ENCODE measurements at places on chromosomes 5 and 9. TPM values are rescaled to one million over a fixed set of nuclear protein-coding genes. Genes with fewer than 3 reads are reported as not detected.
A peak's percentile ranks its signal among the peaks of the same experiment; 100 is the strongest.

DNA sequence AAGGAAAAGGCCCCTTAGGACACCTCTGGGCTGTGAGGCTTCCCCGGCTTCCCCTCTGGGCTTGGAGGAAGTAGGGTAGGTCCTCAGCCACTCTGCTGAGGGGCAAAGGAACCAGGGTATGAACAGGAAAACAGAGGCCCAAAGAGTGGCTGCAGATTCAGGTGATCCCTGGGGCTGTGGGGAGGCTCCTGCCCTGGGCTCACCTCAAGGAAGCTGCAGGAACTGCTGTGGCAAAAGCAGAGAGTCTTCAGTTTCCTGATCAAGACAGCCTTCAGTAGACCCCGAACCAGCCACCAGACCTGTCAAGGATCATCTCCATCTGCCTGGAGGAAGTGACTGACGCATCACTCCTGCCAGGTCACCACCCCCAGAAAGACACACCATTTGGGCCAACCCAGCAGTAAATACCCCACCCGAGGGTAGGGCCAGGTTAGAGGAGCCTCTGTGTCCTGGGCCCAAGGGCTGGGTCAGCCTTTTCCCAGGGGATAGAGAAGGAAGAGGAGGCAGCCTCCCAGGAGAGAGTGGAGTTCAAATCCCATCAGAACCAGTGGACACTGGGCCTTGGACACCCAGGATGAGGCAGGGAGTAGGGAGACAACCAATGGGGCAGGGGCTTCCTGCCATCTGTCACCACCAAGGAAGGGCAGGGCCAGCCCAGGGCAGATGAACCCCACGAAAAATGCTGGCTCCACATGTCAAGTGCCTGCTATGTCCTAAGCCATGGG is 5.8 kb upstream of the ST6GALNAC6 start:
- DNase-seq: peak; percentile 68
- H3K36me3 ChIP-seq: no peaks in the 10 kb centered on the region
- peak overlapping the region; percentile 100 for H3K27ac ChIP-seq
- peaks cover 58% of the 10 kb centered on the region for H3K4me1 ChIP-seq
- H3K4me3 ChIP-seq: peak overlapping the region; percentile 97

GRCh38 chr5:179766021-179766725 is 27.6 kb upstream of the LTC4S start:
- H3K4me3 ChIP-seq: no peak overlapping the region
- peaks cover 19% of the 10 kb centered on the region for H3K4me1 ChIP-seq
- peaks cover 61% of the 10 kb centered on the region for H3K36me3 ChIP-seq

- no peak for DNase-seq
- H3K27me3 ChIP-seq: peaks cover under 1% of the 10 kb centered on the region
- no peaks in the 10 kb centered on the region for H3K4me1 ChIP-seq
- H3K27ac ChIP-seq: no peak overlapping the region
These were observed 348.6 kb upstream of the RGMB start for GRCh38 chr5:98424681-98425450.

DNA sequence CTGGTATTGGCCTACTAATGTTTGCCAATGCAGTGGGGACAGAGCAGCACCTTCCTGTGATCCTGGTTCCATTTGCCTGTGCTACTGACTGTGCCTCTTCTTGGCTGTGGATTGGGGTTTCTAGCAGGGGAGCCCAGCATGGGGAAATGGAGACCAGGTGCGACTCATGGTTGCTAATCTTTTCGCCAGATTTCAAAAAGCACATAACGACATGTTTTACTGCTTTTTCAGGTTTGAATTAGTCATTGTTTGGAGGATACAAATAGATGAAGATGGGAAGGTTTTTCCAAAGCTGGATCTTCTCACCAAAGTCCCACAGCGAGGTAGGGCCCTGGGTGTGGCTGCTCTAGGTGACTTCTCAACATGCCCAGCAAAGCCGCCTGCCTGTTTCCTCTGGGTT is 57.6 kb downstream of the IPPK start:
- no peak for DNase-seq
- no peak overlapping the region for H3K4me3 ChIP-seq
- no peaks in the 10 kb centered on the region for H3K27me3 ChIP-seq
- H3K36me3 ChIP-seq: no peaks in the 10 kb centered on the region
- no peak overlapping the region for H3K27ac ChIP-seq

DNA sequence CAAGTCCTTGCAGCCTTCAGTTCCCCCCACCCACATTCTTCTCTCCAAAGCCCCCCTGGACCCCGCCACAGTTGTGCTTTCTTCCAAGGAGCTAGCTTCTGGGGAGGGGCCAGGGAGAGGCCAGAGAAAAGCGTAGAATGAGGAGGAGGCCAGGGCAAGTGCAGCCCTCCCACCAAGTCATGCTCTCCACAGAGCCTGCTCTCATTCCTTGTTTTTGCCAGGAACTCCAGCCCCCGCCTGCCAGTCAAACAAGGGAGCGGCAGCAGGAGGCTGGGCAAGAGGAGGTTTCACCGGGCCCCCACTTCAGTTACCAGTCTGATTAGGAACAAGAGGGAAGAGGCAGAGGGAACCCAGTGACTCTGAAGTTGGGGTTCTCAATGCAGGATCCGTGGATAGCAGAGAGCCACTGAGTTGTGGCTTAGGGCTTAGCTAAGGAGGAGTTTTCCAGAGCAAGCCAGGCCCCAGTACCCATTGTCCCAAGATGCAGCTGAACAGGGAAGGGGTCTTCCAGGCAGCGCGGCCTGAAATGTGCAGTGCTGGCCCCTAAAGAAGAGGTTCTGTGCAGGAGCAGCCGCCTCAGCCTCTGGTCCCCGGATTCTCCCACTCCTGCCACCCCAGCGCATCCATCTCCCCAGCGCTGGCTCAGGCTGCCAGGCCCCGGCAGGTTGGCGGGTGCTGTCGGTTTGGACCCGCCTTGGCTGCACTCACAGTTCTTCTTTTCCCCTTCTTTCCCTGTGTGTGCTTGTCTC is 120.6 kb downstream of the DAB2IP start:
- H3K4me3 ChIP-seq: no peak overlapping the region
- peaks cover 4% of the 10 kb centered on the region for H3K27me3 ChIP-seq
- no peak overlapping the region for H3K27ac ChIP-seq
- DNase-seq: no peak
- H3K4me1 ChIP-seq: no peaks in the 10 kb centered on the region

Gene GZMA
- total RNA-seq: 7.3 TPM

Gene FGD3
- total RNA-seq: 330 TPM

- H3K27ac ChIP-seq: no peak overlapping the region
- no peak overlapping the region for H3K4me3 ChIP-seq
- no peaks in the 10 kb centered on the region for H3K4me1 ChIP-seq
- H3K36me3 ChIP-seq: no peaks in the 10 kb centered on the region
These were observed 79.1 kb upstream of the ADAMTSL1 start for GRCh38 chr9:18394847-18395351.

- DNase-seq: no peak
- no peak overlapping the region for H3K27ac ChIP-seq
- H3K4me3 ChIP-seq: no peak overlapping the region
- H3K27me3 ChIP-seq: peaks cover 12% of the 10 kb centered on the region
- H3K36me3 ChIP-seq: no peaks in the 10 kb centered on the region
- H3K4me1 ChIP-seq: peaks cover 3% of the 10 kb centered on the region
These were observed 4.9 kb downstream of the EDIL3 start for GRCh38 chr5:84379749-84380148.

GRCh38 chr9:6055216-6055615 is 39.8 kb upstream of the RANBP6 start:
- DNase-seq: peak; percentile 46
- peaks cover 8% of the 10 kb centered on the region for H3K4me1 ChIP-seq
- H3K27ac ChIP-seq: no peak overlapping the region
- no peaks in the 10 kb centered on the region for H3K36me3 ChIP-seq
- H3K27me3 ChIP-seq: no peaks in the 10 kb centered on the region

DNA sequence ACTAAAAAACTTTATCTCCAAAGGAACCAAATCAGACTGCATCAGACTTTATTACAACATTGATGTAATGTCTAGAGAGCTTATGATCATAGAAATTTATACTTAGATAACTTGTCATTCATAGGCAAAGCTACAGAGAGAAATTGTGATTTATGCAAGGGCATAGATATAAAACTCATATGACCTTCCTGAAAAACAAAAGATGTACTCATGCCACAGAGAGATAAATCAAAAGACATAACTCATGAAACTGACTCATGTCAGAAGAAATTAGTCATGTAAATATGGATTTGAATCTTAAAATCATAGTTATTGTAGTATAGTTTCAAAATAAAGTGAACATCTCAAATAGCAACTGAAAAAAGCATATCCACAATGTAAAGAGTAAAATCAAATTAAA is 186.2 kb downstream of the GABBR2 start:
- no peak overlapping the region for H3K27ac ChIP-seq
- no peaks in the 10 kb centered on the region for H3K4me1 ChIP-seq
- peaks cover 41% of the 10 kb centered on the region for H3K27me3 ChIP-seq
- no peaks in the 10 kb centered on the region for H3K36me3 ChIP-seq

- no peak overlapping the region for H3K4me3 ChIP-seq
- no peak for DNase-seq
- peaks cover 52% of the 10 kb centered on the region for H3K27me3 ChIP-seq
- no peak overlapping the region for H3K27ac ChIP-seq
These were observed 5.1 kb downstream of the LIFR start for GRCh38 chr5:38551030-38552017.

Gene HMCN2
- not detected for total RNA-seq
